GM12865 (cell line): ENCODE measurements at places on chromosomes 7 and 10.

- no peak for DNase-seq
Observed at GRCh38 chr7:79091661-79092060, 361.8 kb downstream of the MAGI2 start.

DNA sequence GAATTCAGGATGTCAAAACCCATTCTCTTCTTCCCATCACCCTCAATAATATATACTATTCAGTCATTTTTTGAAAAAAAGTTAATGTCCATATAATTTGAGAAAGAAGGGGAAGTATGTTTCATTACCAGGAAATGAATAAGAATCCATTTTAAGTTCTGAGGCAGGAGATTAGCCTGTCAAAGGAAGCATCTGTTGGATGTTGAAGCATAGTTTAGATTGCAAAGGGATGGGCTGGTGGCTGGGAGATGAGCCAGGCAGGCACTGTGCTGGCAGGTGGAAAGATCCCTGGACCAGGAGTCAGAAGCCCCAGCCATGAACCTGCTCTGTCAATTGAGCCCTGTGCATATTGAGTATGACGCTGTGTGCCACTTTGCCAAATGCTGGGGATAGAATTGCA, 48.4 kb upstream of the CRTAC1 start:
- DNase-seq: no peak

GRCh38 chr7:20795881-20796280, 9.2 kb upstream of the SP8 start:
- DNase-seq: no peak

- no peak for DNase-seq
Observed at GRCh38 chr7:150389532-150389816, 10.3 kb downstream of the ZNF775 start.

GRCh38 chr7:107703872-107704271, 40.1 kb upstream of the CBLL1 start:
- DNase-seq: no peak

DNA sequence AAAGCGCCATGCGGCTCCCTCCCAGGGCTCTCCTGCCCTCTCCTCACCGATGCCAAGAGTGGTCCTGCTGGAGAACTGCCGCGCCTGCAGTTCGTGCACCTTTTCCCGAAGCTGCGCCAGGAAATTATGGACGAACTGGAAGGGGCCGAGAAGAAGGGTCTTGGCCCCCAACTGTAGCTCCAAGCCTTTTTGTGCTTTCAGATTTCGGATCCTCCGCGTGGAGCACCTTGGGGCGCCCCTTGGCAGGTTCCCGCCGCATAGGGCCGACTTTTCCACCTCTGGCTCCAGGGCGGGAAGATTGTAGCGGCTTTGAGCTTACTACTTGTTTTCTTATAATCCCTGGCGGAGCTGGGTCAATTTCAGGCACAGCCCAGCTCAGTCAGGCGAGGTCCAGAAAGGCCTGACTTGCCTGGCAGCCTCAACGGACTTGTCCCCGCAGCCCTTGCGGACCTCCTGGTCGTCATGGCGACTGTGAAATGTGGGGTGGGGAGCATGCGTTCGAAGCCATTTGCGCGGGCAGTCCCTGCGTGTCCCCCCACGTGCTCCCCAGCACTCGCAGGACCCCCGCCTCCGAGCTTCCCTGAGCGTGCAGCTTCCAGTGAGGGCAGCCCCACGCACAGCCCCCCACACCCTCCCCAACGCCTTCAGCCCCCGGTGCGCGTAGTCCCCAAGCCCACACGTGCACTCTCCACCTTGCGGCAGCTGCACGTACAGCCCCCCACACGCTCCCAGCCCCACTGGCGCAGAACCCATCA, 129.9 kb downstream of the KBTBD2 start:
- no peak for DNase-seq

GRCh38 chr7:71770269-71770907, 638.4 kb downstream of the GALNT17 start:
- DNase-seq: no peak

- peak; percentile 37 for DNase-seq
Observed at GRCh38 chr7:101817471-101818286, at the start of gene CUX1. TSS of gene CUX1 (plus strand) at chr7:101817626. CDS start at chr7:101817640, 14 bp downstream.

DNA sequence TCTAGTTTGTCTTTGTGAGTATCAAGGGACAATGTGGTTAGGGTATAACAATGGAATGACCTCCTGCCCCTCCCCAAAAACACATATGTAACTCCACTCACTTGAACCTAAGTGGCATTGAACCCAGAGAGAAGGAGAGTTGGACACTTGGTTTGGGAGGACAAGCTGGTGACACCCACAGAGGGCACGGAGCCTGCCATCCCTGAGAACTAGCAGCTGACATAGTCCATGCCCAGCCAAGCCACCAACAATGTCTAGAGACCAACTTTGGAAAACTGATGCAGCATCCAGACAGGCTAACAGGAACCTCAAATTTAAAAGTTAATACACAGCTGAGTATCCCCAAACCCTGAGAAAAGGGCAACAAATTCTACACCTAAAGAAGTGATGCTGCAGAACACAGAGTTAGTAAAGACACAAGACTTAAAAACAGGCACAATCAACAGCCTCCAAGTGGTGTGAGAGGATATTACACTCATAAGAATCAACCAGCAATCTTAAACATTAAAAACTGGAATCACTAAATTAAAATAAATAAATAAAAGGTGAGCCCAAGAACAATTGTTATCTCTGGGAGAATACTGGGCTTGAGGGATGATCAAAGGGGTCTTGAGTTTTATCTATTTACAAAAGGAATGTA, 27.2 kb downstream of the NUDCD3 start:
- peak; percentile 33 for DNase-seq

- DNase-seq: no peak
Observed at GRCh38 chr10:132690821-132691610, 94.9 kb downstream of the NKX6-2 start.

DNA sequence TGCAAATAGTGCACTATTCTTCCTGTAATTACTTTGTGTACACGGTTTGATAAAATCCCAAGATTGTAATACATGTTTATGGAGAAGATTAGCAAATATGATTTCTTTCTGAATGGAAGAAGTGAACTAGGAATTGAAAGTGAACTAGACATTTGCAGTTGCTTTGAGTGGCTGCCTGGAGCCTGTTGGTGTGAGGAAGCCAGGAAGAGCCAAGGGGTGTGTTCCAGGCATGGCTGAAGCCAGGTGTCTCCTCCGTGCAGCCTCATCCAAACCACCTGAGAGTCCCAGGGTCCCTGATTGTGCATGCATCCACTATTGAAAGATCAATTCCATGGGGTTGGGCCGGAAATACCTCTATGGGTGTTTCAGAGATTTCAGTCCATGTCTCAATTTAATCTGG, 253.1 kb upstream of the SHH start:
- no peak for DNase-seq

DNA sequence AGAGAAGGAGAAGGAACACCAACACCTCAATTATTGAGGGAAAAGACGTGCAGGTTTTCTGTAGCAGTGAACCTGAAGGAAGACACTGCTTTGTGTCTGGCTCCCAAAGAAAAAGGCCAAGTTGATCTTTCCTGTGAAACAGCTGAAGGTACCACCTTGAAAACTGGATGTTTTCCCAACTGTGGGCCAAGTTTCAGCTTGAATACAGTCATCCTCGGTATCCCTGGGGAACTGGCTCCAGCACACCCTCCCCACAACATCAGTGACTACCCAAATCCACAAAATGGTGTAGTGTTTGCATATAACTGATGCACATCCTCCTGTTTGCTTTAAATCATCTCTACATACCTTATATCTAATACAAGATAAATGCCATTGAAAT, 297.0 kb upstream of the PITRM1 start:
- no peak for DNase-seq

GRCh38 chr10:80461208-80462183, 7.4 kb downstream of the TSPAN14 start:
- DNase-seq: no peak

DNA sequence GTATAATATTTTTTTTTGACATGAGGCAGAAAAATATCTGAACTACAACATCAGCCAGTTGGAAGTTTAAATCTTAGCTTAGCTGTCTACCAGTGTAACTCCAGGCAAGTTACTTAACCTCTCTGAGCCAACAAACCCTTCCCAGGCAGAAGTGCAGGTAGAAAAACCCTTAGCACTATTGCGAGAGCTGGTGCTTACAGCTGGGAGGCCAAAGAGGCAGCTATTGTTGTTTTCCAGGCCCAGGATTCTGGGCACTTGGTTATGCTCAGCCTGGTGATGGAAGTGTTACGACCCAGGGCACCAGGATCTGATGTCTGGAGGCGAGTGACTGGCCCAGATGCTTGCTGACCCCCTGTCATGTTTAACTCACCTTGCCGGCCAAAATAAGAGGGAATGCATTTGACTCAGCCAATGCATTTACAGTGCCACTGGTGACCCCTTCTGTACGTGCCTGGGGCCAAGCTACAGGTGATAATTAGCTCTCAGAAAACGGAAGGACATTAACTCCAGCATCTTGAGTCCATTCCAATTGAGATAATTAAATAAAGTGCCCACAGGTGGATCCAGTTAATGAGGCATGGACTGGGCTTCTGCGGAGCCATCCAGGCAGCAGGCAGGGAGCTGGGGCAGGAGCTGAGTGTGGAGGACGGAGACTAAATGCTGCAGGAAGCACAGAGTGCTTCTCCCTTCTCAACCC, 126.5 kb upstream of the HABP2 start:
- DNase-seq: no peak

GRCh38 chr10:117413928-117414618, 38.8 kb upstream of the PDZD8 start:
- DNase-seq: no peak

- peak; percentile 68 for DNase-seq
Observed at GRCh38 chr7:23490357-23491135, 20.3 kb upstream of the IGF2BP3 start.

GRCh38 chr10:60896810-60897209, 47.2 kb downstream of the RHOBTB1 start:
- DNase-seq: no peak

GRCh38 chr7:45681596-45682357, 107.6 kb downstream of the ADCY1 start:
- DNase-seq: no peak
